Heart right ventricle (tissue), 16 donors: ENCODE measurements at places on chromosomes 2 and 18. TPM values are rescaled to one million over a fixed set of nuclear protein-coding genes. Genes with fewer than 3 reads are reported as not detected.

Gene LYG2
- total RNA-seq = not detected

Gene NDC80
- total RNA-seq = not detected

Gene SLC38A11
- 0.47 TPM for total RNA-seq

Gene LAMA3
- 3.2 TPM for total RNA-seq

Gene OBSL1
- 203 TPM for total RNA-seq

Gene RGPD4
- total RNA-seq = 0.16 TPM

Gene CPO
- not detected for total RNA-seq

Gene ASXL3
- 4.1 TPM for total RNA-seq

Gene AP1S3
- total RNA-seq = 0.13 TPM

Gene GNAL
- 6.9 TPM for total RNA-seq

Gene COL3A1
- 88.5 TPM for total RNA-seq

DNA sequence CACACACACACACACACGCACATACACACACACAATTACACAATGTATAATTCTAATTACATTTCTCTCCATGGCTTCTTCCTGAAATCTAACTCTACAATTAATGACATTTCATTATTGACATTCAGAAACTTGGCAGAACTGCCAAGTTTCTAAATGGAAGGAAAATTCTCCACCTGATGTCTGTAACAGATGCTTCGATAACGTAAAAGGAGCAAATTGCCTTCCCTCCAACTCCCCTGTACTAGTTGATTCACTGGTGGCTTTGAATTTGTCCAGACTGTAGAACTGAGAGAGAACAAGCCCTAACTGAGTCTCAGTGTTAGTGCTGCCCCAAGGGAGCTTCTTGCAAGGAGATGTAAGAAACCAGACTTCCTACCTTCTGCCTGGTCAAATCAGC is 255.1 kb upstream of the TMEM200C start:
- DNase-seq = no peak

DNA sequence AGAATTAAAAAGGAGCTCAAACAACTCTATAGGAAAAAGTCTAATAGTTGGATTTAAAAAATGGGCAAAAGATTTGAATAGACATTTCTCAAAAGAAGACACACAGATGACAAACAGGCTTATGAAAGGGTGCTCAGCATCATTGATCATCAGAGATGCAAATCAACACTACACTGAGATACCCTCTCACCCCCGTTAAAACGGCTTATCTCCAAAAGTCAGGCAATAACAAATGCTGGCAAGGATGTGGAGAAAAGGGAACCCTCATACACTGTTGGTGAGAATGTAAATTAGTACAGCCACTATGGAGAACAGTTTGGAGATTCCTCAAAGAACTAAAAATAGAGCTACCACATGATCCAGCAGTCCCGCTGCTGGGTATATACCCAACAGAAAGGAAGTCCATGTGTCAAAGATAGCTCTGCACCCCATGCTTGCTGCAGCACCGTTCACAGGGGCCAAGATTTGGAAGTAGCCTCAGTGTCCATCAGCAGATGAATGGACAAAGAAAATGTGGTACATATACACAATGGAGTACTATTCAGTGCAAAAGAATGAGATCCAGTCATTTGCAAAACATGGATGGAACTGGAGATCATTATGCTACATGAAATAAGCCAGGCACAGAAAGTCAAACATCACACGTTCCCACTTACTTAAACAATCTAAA is 46.7 kb upstream of the B3GNT7 start:
- no peak for DNase-seq

DNA sequence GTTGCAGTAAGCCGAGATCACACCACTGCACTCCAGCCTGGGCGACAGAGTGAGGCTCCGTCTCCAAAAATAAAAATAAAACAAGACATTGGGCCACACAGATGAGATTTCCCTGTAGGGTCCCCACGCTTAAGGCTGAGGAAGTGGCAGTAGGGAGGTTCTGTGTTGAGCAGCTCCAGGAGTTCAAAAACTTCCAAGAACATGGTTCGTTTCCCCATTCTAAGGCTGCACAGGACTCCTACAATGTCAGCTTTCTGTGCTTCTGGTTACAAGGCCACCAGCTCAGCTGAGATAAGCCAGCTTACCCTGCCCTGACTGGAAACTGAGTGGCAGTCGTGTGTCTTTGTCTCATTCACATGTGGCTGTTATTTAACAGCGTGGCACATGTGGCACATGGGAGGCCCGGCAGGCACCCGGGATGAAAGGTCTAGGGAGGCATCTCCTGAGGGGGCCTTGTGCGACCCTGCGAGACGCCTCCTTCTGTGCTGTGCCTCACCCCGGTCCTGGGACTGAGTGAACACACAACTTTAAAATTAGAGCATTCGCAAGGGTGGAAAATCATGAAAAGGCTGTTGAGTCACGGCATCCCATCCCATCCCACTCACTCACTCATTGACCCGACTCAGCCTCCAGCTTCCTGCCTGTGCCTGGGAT is 7.7 kb downstream of the ITGB1BP1 start:
- DNase-seq = no peak

GRCh38 chr18:12880541-12880910 is 3.5 kb downstream of the PTPN2 start:
- DNase-seq = no peak

DNA sequence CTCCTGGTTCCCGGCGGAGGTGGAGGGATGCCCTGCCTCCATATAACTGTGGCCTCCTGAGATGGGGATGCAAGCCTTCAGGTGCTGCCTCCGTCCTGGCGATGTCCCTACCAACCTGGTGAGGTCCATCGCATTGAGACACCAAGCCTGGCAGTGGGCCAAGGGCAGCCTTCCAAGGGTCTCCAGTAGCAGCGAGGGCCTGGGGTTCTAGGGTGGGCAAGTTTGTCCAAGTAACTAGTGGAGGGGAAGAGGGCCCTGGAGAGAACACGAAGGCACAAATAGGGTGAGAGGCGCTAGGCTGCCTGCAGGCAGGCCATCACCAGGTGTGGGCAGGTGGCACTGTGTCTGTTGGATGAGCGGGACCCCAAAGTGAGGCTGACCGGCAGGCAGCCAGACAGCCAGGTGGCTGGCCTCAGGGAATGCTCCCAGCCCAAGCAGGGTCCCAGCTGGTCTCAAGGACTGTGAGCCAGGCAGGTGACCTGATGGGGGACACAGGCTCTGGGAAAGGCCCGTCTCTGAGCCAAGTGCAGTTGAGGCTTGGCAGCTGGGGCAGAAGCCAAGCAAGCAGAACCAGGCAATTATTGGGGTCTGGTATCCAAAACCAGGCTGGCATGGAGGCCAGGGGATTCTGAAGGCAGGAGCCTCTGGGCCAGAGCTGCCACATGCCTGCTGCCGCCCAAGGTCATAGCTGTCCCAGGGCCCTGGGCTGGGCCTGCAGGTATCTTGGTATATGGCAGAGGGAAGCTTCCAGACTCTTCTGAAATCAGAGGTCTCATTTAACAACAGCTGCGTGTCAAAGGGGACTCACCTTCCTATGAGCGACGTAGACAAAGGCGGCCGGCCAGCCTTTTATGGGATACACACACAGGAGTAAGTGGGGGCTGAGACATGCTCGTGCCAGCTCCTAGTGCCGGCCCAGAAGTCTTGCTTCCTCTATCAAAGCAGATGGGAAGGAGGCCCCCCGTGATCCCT is 23.4 kb downstream of the RAMP1 start:
- no peak for DNase-seq

GRCh38 chr2:98556344-98557033 is 51.8 kb downstream of the COA5 start:
- no peak for DNase-seq

GRCh38 chr2:98252038-98252773 is 94.0 kb upstream of the CNGA3 start:
- no peak for DNase-seq

GRCh38 chr2:182372661-182373060 is 54.2 kb downstream of the PDE1A start:
- DNase-seq = no peak

DNA sequence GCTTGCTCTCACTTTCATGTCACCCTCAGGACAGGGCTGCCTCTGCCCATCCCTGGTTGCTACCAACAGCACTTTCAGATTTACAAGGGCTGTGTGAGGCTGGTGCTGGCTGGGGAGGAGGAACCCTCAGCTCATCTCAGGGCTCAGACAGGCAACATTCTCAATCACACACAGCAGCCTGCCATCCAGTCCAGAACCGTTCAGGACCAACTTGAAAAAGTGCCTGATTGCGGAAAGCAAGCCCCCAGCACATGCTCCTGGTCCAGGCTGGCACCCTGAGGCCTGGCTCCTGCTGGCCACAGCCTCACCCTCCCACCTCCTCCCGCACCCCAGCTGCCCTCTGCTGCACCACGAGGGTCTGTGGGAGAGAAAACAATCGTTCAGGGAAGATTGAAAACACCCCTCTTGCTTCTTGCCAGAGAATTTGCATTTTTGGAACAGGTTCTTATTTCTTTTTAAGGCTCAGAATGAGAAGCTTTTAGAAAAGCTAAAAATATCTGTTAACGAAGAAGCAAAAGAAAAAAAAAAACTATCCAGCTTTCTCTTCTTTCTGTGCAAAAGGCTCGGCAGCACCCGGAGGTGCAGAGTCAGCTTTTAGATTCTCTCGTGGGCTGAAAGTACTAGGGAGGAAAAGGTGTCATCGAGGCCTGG is 403.8 kb upstream of the ID2 start:
- no peak for DNase-seq

DNA sequence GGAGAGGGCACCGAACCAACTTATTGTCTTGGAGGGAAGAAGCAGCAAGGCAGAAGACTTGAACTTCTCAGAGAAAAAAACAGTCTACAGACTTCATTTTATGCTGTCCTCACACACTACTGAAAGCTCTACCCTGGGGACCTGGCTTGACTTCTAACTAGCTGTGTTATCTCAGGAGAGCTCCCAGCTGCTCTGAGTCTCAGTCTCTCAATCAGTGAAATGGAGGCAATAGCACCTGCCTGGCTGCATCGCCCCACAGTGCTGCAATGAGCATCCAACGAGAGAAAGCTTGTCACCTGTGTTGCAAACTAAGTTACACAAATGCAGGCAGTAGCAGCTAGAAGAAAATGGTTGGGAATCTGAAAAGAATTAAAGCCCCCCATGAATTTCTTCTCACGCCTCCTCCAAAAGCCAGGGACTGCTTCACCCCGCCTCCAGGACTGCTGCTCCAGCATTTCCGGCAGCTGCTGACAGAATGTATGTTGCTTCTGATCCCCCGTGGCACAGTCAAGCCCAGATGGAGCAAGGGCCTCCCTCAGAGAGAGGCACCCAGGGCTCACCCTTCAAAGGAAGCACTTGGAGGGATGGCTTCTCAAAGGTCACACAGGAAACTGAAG is 116.3 kb downstream of the BCL11A start:
- no peak for DNase-seq

GRCh38 chr2:14336759-14337382 is 295.6 kb upstream of the LRATD1 start:
- no peak for DNase-seq

DNA sequence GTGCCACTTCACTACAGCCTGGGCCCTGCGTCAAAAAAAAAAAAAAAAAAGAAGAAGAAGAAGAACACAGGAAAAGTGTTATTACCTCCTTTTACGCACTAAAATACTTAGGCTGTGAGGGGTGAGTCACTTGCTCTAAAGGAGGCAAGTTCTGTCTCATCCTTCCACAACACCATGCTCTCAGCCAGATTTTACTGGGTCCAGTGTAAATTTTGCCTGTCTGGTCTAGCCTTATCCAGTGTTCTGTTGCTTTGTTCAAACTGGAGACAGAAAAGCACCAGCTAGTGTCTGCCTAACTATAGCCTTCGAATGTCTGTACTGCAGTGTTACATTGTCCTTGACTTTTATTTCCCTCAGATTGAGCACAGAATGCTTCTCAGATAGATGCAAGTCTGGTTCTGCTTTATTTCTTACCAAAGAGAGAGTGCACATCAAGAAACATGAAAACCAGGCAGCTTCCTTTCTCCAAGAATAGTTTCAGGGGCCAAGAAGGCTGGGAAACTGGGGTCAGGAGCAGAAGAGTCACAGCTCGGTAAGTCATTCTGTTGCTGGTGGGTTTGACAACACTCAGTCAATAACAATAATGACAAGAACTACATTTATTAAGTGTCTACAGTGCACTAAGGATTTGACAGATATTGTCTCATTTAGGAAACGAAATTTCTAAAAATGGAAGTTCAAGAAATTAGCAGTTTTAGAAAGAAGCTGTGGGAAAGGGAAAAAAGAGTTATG is 3.1 kb upstream of the MSGN1 start:
- no peak for DNase-seq

- no peak for DNase-seq
Observed at GRCh38 chr2:124582387-124582786, 557.3 kb downstream of the CNTNAP5 start.

GRCh38 chr18:50797142-50797541 is 22.7 kb downstream of the MRO start:
- DNase-seq = no peak

DNA sequence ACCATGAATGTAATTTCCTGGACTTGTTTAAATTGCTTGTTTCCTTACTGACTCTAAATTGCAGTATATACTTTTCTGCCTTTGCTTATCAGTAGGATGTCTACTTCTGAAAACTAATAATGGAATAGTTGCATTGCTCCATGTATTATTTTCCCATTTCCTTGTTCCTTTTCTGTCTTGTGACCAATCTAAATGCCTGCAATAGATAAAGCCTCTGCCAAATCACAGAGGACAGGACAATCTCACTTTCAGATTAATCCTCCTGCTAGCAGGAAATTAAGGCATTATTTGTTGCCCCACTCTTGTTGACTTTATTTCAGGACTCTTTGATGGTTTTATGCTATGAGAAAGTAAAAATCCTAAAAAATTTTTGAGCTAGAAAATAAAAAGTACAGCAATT is 4.7 kb upstream of the ESCO1 start:
- DNase-seq = no peak

DNA sequence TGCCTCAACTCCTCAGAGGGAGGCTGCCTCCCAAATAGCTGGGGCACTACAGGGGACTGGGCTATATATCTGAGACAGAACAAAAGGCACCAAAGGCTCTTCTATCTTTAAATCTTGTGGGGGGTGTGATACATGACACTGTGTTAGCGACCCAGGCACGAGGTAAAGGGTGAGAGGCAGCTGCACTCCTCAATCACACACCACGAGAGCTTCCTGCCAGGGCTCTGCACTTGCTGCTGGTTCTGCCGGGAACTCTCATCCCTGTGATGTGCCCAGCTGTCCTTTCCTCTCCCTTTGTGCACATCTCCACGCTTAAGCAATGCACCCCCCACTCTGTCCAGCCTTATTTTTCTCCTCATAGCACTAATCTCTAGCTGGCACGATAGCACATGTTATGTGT is 32.4 kb downstream of the NPC1 start:
- DNase-seq = no peak

- DNase-seq = no peak
Observed at GRCh38 chr18:34131006-34131405, 93.7 kb downstream of the NOL4 start.

GRCh38 chr2:99910902-99911301 is 231.5 kb downstream of the AFF3 start:
- no peak for DNase-seq
